ENCODE measurements at places on chromosomes 5 and 9.

DNA sequence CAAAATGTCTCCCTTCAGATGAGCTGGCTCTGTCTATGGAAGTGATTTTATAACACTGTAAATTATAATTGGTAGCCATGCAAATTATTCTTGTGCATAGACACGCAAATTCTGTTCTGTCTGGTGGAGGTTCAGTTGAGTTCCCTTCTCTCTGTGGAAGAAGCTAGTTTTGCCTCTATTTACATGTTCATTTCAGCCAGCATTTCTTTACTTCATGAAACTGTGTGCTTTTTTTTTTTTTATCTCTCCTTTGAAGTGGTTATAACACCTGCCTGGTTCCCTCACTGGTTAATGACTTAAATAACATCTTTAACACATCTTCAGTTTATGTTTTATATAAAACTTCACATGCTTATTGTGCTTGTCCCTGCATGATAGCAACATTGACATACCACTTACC is 149.4 kb upstream of the FBXL7 start:
- no peak for DNase-seq

DNA sequence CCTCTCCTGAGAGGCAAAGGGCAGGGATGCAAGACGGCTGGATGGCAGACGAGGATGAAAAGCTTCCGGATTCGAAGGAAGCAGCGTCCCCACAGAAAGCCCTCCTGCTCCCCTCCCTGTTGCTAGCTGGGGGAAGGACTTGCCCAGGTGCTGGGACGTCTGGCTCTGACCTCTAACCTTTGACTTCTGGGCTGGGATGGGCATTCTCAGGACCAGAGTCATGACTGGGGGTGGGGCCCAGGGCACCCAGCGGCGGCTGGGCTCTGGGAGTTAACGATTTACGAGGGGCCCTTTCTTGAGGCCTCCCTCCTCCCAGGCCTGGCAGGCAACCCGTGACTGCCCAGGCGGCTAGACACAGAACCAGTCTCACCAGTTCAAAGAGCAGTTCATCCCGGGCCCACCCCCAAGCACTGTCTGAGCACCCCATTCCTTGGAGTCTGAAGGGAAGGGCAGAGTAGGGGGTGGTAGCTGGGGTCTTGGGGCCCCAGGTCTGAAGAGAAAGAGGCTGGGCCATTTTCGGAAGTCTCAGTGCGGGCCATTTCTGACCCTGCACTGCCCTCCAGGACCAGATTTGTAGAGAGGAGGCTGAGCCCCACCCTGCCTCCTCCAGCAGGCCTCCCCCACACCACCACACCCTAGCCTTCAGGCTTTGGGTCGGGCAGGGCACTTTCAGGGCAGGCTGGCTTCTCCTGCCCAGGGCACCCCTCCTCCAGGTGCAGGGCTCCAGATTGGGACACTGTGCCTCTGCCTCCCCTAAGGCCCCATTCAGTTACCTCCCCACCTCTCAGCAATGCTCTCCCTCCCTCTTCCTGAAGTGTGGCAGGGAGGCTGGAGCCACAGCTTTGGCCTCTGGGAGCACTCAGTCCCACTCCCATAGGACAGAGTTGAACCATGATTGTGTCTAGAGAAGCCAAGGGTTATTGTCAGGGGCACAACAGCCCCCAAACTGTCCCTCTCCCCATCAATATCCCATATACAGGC is 5.0 kb upstream of the CXXC5 start:
- DNase-seq = no peak

GRCh38 chr5:168467755-168468330 is 18.4 kb upstream of the RARS1 start:
- peak; percentile 8 for DNase-seq

- no peak for DNase-seq
Observed at GRCh38 chr5:81164476-81164875, 68.6 kb upstream of the CKMT2 start.

GRCh38 chr9:131708226-131709002 is 31.5 kb downstream of the RAPGEF1 start:
- DNase-seq = no peak

- DNase-seq = no peak
Observed at GRCh38 chr9:91689006-91689405, 261.0 kb downstream of the ROR2 start.

DNA sequence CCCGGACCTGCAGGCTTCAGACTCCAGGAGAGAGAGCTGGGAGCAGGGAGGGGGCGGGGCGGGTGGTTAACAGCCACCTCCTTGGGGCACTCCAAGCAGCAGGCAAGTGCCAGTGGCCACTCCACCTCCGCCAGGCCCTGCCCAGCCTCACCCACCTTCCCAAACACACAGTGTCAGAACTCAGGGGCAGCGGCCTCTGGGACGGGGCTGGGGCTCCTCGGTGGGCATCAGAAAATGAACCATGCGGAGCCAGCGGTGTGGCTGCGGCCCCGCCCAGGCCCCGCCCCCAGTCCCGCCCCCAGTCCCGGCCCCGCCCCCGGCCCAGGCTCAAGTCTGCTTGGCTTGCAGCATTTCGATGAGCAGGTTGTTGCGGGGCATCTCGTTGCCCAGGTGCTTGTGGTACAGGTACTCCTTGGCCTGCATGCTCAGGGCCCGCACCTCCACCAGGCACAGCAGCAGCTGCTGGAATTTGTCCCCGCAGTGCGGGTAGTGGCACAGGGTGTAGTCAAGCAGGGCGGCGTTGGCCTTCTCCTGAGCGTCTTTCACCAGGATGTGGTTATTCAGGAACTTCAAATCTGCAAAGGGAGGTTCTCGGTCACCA is 24.7 kb downstream of the NR5A1 start:
- DNase-seq = no peak

- no peak for DNase-seq
Observed at GRCh38 chr9:82327641-82328040, 339.1 kb downstream of the SPATA31D1 start.

DNA sequence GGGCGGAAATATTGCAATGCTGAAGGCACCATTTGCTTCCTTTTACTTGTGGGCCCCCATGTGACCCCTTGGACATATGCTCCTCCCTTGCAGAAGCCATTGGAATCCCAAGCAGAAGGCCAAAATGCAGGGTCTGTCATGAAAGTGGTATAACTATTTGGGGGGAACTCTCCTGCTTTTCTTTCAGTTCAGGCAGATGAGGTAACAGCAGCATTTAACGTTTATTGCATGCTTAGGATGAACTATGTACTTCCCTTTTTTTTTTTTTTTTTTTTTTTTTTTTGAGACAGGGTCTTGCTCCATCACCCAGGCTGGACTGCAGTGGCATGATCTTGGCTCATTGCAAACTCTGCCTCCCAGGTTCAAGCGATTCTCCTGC is 7.8 kb downstream of the FOXI1 start:
- DNase-seq = no peak

- DNase-seq = no peak
Observed at GRCh38 chr5:67215519-67216471, 19.2 kb upstream of the CD180 start.

- DNase-seq = no peak
Observed at GRCh38 chr5:170875811-170876210, 14.0 kb downstream of the RANBP17 start.

- DNase-seq = no peak
Observed at GRCh38 chr9:31520301-31521085, 864.0 kb upstream of the ACO1 start.

DNA sequence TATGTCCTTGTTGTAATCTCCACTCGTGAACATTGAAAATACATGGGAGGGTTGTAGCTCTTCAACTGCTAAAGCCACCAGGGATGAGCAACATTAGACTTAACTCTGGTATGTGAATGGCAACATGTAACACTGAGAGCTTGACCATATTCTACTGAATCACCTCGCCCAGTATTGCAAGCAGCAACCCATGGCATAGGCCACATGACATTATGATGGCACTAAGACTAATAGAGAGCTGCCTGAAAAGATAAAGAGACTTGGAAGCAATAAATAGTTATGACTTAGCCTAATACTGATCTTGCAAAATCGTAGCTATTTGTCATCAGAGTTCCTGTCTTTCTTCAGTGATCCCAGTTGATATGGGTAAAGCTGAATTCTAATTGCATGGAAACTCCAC is 108.4 kb upstream of the NREP start:
- DNase-seq = no peak

DNA sequence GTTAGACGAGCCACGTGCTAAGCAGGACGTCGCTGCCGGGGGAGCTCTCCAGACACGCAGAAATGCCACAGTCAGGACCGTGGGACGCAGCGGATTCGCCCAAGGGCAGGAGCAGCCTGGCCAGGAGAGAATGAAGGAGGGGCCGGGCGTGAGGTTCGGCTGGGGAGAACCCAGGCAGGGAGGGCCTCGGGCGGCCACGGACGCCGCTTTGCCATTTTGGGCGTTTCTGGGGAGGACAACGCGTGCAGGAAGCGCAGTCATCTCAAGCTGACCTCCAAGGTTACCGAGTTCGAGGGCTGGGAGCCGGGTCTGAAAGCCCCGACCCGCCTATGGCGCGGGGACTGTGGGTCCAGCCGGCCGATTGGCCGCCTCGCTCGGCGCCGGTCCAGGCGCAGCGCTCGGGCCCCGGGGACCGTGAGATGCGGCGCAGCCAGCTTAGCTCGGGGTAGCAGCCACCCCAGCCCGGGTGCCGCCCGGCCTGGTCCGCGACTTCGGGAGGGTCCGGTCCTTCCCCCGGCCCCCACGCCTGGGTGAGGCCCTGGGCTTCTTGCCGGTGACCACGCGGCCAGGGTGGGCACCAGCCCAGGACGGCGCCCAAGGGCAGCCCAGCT is 760 bp upstream of the MAN1B1 start:
- DNase-seq = no peak

DNA sequence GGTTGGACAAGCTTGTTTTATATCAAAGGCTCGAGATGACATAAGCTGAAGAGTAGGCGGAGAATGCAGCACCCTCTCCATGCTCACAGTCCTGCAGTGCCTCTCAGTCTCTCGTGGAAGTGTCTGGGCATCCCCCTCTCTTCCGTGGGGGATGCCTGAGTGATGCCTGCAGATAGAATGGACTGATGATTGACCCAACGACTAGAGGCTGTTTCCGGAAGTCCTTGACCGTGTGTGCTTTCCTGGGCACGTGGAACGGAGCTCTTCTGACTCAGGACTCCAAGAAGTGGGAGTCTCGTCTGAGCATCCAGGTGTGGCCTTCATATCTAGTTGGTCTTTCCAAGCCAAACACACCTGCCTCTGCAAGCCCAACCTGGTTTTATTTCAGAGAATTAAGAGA is 241.8 kb upstream of the IRX2 start:
- DNase-seq = no peak

DNA sequence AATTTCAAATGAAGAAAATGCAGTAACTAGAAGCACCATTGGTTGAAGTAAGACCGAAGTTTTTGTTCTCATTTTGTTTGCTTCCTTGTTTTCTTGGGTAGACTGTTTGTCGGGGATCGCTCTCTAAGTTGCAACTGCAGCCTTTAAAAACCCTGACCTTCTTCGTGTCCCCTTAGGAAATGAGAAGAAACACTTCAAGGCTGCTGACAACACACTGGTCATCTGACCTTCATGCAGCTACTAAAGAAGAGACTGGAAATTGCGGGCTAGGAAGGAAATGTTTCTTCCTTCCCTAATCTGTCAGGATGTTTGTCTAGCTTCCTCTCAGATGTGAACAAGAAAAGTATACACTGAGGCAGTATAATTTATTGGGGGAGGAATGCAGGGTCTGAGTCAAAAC is 50.7 kb upstream of the CHSY3 start:
- DNase-seq = no peak

- DNase-seq = no peak
Observed at GRCh38 chr9:93267091-93267541, 83.2 kb downstream of the WNK2 start.

GRCh38 chr5:9063615-9064245 is 482.1 kb downstream of the SEMA5A start:
- no peak for DNase-seq

- no peak for DNase-seq
Observed at GRCh38 chr5:52964138-52964537, 25.0 kb upstream of the ITGA2 start.

DNA sequence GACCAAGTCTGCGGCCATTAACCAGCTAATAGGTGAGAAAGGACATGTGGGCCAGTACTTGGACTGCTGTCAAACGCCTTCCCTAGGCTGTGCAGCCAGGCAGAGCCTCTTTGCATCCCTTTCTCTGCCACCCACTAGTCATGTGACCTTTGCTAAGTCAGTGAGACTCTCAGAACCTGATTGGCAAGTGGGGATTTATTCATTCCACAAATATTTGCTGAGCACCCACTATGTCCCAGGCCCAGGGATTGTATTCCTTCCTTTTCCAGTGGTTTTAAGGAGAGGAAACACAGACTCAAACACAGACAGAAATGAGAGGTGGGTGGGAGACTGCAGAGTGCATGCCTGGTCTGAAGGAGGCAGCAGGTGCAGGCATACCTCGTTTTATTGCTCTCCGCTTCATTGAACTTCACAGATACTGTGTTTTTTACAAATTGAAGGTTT is 71.6 kb upstream of the GALNT10 start:
- no peak for DNase-seq

DNA sequence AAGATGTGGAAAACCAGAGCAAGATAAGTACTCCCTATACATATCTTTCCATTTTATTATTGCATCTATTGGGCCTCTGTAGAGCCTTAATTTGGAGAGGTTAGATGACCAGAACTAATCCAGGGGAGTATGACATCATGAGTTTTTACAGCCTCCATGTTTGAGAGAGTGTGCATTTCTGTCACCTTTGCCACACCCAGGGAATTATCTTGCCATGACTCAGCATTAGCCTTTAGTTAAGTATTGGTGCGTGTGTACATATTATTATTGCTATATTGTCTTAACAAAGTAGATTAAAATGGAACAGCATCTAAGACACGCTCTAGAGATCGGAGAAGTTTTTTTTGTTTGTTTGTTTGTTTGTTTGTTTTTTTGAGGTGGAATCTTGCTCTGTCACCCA is 27.6 kb downstream of the DIMT1 start:
- DNase-seq = no peak

DNA sequence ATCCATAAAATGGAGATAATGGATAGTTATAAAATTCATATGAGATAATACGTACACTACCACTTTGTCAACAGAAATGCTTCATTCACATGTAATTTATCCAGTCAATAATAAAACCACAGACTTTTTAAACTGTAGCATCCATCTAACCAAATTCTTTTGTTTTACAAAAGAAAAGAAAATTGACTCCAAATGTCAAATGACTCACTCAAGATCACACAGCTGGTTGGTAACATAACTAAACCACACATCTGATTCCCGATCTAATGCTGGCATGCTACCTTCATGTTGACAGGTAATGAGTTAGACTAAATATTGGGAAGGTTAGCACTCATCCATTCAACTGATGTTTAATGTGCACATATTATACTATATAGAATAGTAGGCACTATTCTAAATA is 4.9 kb downstream of the FRMD3 start:
- no peak for DNase-seq

GRCh38 chr5:96957254-96958049 is 21.6 kb downstream of the LNPEP start:
- DNase-seq = no peak

GRCh38 chr9:10925896-10926295 is 313.1 kb upstream of the PTPRD start:
- DNase-seq = no peak

DNA sequence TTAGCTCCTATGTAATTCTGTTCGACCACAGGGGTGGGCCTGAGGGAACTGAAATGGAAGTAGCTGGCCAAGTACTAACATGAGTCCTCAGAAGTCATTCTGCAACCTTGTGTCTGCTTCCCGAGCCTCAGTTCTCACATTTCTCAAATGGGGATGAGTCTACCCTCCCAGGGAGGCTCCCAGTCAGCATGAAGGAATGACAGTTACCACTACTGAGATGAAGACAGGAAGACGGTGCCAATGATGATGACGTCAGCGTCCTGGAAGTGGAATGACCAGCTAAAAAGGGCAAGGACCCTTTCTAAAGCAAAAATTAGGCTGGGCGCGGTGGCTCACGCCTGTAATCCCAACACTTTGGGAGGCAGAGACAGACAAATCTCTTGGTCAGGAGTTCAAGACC is 6.8 kb downstream of the PIP5KL1 start:
- DNase-seq = no peak

- DNase-seq = no peak
Observed at GRCh38 chr5:7852542-7852941, 1.6 kb upstream of the CFAP90 start.
